Tongue (tissue), 3 donors: ENCODE measurements at places on chromosomes 4 and X. TPM values are rescaled to one million over a fixed set of nuclear protein-coding genes. Genes with fewer than 3 reads are reported as not detected.

The RASSF6 gene
- total RNA-seq = 3.3 TPM

- peak; percentile 19 for DNase-seq
Measured at GRCh38 chrX:19750783-19751467, 136.5 kb downstream of the SH3KBP1 start.

DNA sequence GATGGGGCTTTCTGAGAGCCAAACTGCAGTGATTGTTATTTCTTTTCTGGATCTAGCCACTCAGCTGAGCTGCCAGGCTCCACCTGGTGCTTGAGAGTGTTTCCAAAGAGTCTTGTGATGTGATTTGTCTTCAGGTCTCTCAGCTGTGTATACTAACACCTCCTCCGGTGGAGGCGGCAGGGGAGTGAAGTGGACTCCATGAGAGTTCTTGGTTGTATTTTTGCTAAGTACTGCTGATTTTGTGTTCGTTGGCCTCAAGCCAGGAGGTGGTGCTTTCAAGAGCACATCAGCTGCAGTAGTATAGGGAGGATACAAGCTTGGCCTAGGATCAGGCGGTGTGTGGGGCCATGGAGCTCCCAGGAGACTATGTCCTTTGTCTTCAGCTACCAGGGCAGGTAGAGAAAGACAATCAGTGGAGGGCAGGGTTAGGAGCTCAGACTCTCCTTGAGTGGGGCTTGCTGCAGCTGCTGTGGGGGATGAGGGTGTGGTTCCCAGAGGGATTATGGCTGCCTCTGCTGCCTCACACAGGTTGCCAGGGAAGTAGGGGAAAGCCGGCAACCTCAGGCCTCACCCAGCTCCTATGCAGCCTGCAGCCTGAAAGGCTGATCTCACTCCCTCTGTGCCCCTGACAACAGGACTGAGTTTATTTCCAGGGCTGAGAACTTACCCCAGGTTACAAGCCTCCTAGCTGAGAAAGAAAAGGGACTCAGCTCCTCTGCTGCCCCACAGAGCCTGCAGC, 62.4 kb downstream of the NPFFR2 start:
- DNase-seq = no peak

GRCh38 chr4:96603641-96604040, 763.7 kb downstream of the PDHA2 start:
- DNase-seq = no peak

DNA sequence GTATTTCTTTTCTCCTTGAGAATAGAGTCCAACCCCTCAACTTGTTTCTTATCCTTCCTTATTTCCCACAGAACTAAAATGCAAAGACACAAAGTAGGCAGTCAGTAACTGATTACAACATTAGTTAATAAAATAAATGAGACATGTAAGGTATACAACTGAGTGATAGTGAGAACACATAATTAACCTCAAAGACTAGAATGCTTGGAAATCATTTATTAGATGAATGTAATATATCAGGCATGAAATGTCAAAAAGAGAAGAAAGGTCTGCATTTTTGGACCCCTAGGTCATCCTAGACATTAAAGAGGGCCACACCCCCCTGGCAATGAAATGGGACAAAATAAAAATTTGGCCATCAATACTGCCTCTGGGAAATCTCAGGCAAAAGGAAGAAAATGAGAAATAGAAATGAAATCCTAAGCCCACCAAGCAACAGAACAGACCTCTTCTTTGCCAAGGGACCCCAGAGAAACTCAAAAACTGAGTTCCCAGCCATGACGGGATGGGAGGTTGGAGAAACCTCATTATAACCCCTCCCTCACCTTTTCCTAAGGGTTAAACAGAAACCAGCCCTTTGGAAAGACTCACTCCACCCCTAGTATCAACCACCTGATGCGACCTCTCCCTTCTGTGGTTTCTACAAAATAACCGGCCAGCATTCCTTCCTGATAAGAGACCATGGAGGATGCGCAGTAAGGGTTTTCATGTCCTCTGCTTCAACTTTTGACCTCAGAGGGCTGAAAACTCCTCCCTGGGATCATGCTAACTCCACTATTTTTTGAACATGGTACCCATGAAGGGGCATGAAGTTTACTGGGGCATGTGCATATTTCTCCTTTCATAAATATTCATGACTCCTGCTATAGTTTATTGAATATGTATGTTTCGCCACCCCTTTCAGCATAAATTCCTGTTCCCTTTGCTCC, 90.0 kb upstream of the EXOC1L start:
- DNase-seq = no peak

DNA sequence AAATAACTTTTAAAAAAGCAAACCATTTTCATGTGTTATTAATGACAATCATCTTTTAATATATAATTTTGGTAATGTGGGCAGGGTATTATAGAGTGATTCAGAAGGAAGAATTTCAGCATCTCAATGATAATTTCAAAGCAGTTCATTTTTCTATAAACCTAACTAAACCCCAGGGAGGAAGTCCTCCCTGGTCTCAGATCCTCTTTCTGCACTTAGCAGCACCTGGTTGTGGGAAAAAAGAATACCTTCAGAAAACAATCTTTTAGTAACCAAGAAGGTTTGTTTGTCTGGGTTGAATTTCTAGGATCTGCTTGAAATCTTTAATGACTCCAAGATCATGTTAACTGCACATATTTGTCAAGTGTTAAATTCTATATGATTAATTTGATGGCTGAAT, 29.9 kb downstream of the DKK2 start:
- DNase-seq = no peak

- DNase-seq = no peak
Measured at GRCh38 chr4:87555773-87556619, 26.8 kb upstream of the SPARCL1 start.

The ELOVL6 gene
- 8.9 TPM for total RNA-seq

DNA sequence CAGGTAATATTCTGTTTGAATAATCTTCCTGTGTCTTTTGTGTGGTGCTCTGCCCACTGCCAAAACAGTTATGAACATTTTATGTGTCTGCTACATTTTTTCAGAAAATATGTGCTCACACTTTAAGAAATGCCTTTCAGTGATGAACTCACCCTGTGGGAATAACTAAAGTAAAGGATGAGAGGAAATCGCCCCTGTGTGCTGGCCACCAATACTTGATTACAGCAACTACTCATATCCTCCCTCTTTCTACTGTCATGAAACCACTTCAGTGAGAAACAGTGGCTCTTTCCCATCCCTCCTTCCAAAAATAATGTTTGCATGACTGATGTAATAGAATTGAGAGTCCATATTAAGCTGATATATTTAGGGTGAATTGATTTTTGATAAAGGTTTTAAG, 900.9 kb downstream of the RAB28 start:
- DNase-seq = no peak

DNA sequence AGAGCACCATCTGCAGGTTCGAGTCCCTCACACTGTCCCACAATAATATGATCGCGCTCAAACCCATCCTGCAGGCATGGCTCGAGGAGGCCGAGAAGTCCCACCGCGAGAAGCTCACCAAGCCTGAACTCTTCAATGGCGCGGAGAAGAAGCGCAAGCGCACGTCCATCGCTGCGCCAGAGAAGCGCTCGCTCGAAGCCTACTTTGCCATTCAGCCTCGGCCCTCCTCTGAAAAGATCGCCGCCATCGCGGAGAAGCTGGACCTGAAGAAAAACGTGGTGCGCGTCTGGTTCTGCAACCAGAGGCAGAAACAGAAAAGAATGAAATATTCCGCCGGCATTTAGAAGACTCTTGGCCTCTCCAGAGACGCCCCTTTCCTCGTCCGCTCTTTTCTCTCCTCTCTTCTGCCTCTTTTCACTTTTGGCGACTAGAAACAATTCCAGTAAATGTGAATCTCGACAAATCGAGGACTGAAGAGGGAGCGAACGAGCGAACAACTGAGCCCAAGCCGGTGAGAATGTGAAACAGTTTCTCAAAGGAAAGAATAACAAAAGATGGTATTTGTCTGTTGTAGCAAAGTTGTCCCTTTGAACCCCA, 1.9 kb downstream of the POU4F2 start:
- DNase-seq = no peak

The SETD7 gene
- total RNA-seq = 79.9 TPM

GRCh38 chr4:66017671-66018070, 347.4 kb upstream of the EPHA5 start:
- DNase-seq = no peak

The TMPRSS11F gene
- total RNA-seq = 0.72 TPM

DNA sequence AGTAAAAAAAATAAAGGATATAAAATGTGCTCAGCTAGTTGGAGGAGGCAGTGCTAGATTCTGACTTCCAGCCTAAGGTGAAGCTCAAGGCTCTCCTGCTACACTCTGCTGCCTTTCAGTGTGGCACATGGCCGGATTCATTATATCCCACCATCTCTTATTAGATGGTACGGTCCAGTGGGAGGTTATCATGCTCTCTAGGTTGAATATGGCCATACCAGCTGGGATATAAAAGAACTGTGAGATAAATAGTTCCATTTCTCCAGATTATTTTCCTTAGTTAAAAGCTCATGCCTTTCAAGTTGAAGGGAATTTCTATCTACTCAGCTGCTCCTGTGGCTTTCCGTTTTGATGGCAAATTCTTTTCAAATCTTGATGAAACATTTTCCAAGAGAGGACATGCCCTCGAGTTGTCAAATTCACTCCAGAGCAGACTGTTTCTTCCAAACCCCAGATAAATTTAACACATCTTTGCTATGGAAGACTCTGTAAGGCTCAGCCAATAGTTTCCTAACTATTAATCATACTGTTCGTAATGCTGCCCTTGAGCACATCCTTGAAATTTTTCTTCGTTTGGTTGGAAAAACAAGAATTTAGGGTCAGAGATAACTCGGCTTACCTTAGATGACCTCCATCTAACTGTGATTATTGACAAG, 2.2 kb upstream of the MGARP start:
- no peak for DNase-seq

- DNase-seq = no peak
Measured at GRCh38 chrX:137033774-137034507, at the start of gene GPR101. TSS of gene GPR101 (minus strand) at chrX:137033995. CDS start at chrX:137031674, 2,321 bp downstream.

DNA sequence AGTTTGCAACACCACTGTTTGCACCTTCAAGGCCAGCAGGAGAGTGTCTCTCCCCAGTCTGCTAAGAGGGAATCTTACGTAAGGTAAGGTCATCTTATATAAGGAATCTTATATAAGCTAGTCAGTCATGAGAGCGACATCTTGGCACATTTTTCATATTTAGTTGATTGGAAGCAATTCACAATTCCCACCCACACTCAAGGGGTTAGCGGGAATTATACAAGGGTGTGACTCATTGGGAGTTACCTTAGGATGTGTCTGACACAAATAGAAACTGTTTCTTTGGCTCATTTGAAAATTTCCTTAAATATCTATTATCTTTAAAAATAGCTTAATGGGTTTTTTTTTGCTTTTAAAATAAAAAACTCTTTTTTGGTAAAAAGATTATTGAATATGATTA, 62.1 kb upstream of the GRPR start:
- DNase-seq = no peak

The SMIM10L2A gene
- 1.4 TPM for total RNA-seq

DNA sequence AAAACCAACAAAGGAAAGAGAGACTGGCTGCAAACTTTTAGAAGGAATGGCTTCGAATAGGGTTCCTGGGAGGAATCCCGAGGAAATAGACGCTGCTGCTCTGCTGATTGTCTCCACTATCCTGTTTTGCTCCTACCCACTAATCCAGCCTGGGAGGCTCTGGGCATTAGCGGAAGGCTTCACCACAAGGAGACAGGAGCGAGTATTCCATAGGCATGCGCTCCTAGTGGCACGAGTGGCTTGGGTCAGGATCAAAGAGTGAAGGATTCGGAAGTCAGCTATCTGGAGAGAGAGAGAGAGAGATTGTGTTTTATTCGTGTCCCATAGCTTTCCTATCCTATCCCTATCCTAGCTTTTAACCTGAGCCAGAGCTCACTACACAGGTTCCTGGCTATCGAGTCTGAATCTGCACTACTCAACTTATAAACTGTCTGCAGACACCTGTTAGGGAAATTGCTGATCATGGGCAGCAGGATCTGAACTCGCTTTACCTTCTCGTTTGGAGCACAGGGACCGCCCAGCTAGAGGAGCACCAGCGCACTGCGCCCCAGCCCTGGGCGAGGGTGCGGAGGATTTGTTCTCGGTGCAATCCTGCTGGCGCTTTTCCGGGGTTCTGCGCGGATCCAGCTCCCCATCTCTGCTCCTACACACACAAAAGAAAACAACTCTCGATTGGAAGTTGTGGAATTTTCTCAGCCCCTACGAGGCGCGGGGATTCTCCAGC, 740 bp upstream of the NPY2R start:
- DNase-seq = peak; percentile 11

The LRCH2 gene
- 7.8 TPM for total RNA-seq

GRCh38 chr4:87532109-87532508, 2.9 kb upstream of the SPARCL1 start:
- DNase-seq = no peak

The LIN54 gene
- 20.1 TPM for total RNA-seq

GRCh38 chrX:258291-259040, 22.7 kb upstream of the PLCXD1 start:
- DNase-seq = no peak

DNA sequence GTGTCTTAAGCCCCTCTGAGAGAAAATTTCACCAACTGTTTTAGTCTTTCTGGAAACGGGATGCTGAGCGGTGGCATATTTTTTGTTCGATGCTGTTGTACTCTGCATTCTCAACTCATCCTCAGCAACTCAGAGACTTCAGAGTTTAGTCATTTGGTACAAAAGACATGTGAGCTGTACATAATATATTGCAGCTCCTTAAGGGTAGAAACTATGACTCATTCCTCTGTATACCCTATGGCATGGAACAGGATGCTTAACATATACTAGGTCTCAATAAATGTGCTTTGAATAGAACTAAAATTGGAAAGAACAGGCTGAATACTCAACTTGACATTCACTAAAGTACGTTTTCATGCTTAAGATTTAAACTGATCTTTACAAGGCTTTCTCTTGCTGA, 130.5 kb upstream of the SLITRK2 start:
- no peak for DNase-seq

The MGARP gene
- not detected for total RNA-seq

The GYPE gene
- 0.51 TPM for total RNA-seq

The SHROOM2 gene
- total RNA-seq = 2.6 TPM

The CSAG2 gene
- not detected for total RNA-seq

DNA sequence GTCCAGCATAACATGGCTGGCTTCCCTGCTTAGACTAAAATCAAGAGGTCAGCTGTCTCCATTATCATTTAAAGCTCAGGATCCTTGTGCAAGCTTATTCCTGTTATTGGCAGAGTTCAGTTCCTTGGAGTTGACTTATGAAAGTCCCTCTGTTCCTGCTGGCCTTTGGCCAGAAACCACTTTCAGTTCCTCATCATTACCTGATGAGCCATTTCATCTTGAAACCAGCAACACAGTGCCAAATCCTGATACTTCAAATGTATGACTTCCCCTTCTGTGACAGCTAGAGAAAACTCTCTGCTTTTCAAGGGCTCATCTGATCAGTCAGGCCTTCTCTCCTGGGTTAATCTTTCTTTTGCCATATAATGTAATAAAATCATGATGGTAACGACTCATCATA, 110.6 kb upstream of the FSTL5 start:
- DNase-seq = peak; percentile 4

GRCh38 chr4:147801820-147802219, 69.9 kb downstream of the ARHGAP10 start:
- DNase-seq = no peak

The DMD gene
- total RNA-seq = 304 TPM

The JAKMIP1 gene
- not detected for total RNA-seq

GRCh38 chrX:148871422-148872160, 371.2 kb downstream of the AFF2 start:
- DNase-seq = peak; percentile 45

The DLG3 gene
- 16.7 TPM for total RNA-seq

- no peak for DNase-seq
Measured at GRCh38 chr4:19497705-19498104, 754.0 kb upstream of the SLIT2 start.

GRCh38 chr4:141248029-141248428, 27.3 kb downstream of the ZNF330 start:
- no peak for DNase-seq

- no peak for DNase-seq
Measured at GRCh38 chr4:184216515-184216914, 1.2 kb downstream of the ENPP6 start.

- no peak for DNase-seq
Measured at GRCh38 chrX:21255032-21255618, 119.1 kb upstream of the CNKSR2 start.
